ENCODE measurements at places on chromosomes 2 and 18.

- no peak for DNase-seq
These were observed 288.5 kb upstream of the SLC8A1 start for GRCh38 chr2:40740419-40740818.

DNA sequence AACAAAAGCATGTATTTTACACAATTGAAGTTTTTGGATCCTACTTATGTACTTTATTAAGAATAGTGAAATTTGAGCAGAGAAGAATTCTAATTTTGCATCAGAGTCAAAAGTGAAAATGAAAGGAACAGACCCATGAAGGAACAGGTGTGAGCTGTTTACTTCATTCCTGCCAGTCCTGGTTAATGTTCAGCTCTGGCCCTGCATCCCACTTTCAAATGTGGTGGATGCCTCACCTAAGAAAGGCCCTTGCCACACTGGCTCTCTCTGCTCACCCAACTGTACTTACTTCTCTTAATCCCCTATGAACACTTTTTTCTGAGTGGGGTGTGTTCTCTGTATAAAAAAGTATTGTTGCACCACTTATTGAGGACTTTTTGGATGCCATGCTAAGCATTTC is 22.2 kb downstream of the FAM110C start:
- DNase-seq = no peak

GRCh38 chr2:205540036-205540435 is 142.3 kb upstream of the NRP2 start:
- DNase-seq = no peak

DNA sequence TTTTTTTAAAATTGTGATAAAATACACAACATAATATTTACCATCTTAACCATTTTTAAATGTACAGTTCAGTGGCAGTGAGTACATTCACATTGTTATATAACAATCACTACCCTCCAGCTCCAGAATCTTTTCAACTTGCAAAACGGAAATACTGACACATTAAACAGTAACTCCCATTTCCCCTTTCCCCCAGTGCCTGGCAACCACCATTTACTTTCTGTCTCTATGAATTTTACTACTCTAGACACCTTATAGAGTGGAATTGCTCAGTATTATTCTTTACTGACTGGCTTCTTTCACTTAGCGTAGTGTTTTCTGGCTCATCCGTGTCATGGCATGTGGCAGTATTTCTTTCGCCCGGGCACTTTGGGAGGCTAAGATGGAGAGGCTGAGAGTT is 32.6 kb downstream of the FASTKD2 start:
- DNase-seq = no peak

DNA sequence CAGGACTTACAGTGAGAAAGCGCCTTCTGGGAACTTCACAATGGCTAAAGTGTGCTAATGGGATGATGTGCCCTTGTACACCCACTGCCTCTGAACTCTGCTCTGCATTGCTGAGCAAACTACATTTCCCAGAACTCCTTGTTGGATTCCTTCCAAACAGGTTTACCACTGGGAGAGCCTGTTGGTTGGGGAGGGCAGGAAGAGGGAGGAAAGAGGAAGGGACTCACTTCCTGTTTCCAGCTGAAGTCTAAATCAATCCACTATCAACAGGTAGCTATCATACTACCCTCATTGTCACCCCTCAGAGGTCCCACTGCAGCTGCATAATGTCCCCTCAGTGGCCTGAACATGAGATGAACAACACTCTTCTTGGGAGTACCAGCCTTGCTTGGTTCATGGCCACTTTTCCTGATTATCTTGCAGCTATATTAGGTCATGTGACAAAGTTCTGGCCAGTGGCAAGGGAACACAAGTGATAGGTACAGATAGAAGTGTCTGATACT is 109.7 kb downstream of the MSH2 start:
- DNase-seq = no peak

- DNase-seq = no peak
These were observed 65.1 kb upstream of the MAPRE2 start for GRCh38 chr18:34976123-34976522.

DNA sequence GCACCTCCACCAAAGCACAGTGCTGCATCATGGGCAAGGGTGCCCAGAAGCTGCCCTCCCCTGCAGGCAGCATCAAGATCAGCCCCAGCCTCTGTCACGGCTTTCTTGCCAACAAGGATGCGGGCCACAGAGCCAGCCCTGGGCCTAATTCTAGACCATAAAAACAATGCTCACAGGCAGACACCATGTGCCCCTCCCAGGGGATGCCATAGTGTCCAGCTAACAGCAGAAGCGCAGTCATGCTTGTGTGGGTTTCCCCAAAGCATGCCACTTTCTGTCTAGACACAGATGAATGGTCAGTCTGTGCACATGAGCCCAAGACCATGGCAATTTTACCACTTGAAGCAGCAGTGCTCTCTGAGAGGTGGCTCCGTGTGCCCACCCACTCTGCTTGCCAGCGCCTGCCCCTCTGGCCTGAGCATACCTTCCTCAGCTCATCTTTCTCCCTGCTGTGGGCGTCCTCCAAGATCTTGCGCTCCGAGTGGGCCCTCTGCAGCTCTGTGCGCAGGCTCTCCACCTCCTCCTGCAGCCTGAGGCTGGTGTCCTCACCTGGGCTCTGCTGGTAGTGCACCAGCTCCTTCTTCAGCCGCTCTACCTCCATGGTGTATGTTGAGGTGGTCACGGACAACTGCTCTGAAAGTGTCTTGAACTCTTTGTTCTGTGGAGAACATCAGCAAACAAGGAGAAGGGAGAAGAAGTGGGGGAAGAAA is 81.3 kb upstream of the ACAA2 start:
- DNase-seq = no peak

GRCh38 chr2:173298536-173299097 is 56.1 kb upstream of the CDCA7 start:
- DNase-seq = no peak

DNA sequence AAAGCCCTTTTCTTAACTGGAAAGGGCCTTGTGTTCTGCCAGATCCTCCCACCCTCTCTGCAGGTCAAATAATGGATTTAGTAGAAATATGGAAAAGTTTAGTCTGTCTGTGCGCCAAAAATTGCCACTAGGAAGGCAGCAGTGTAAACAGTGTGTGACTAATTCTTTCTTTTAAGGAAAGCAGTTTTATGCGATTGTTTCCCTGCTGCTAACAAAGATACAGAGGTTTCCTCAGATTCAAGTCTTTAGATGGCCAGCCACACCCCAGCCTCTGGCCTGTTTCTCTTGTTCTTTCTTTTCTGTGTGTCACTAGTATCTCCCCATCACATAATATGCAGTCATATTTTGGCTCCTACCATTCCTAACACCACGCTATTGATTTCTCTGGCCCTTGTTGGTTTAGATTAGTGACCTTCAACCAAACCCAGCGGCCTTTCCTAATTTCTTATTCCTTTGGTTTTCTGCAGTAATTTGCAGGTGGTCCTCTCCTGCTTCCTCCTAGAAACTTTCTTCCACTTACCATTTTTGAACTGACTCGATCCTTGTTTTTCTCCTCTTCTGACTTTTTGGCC is 157.4 kb downstream of the LTBP1 start:
- DNase-seq = no peak

GRCh38 chr2:20074901-20075300 is 23.5 kb upstream of the LAPTM4A start:
- DNase-seq = no peak

- DNase-seq = no peak
These were observed 33.8 kb downstream of the HS6ST1 start for GRCh38 chr2:128284841-128285240.

DNA sequence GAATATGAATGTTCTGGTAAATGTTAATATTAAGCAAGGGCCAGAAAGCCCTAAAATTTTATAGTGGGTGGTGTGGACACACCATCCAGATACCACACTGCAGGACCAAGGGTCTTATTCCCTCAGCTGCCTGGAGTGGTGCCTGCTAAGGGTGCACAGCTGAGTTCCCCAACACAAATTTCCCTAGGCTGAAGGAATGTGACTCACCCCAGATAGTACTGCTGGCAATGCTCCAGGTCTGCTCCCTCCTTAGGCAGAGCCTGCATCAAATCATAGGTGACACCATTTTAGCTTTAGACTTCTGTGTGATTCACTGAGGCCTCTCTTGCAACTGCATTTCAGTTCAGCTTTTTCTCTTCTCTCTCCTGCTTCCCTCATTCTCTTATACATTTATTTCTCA is 321.1 kb downstream of the SATB2 start:
- DNase-seq = no peak

- DNase-seq = no peak
These were observed 298.8 kb downstream of the FIGN start for GRCh38 chr2:163436963-163437362.

GRCh38 chr2:217195658-217196446 is 336.0 kb upstream of the TNP1 start:
- DNase-seq = no peak

GRCh38 chr2:118223992-118224894 is 136.0 kb downstream of the INSIG2 start:
- DNase-seq = peak; percentile 24
